ENCODE measurements at places on chromosomes 2 and 18.

DNA sequence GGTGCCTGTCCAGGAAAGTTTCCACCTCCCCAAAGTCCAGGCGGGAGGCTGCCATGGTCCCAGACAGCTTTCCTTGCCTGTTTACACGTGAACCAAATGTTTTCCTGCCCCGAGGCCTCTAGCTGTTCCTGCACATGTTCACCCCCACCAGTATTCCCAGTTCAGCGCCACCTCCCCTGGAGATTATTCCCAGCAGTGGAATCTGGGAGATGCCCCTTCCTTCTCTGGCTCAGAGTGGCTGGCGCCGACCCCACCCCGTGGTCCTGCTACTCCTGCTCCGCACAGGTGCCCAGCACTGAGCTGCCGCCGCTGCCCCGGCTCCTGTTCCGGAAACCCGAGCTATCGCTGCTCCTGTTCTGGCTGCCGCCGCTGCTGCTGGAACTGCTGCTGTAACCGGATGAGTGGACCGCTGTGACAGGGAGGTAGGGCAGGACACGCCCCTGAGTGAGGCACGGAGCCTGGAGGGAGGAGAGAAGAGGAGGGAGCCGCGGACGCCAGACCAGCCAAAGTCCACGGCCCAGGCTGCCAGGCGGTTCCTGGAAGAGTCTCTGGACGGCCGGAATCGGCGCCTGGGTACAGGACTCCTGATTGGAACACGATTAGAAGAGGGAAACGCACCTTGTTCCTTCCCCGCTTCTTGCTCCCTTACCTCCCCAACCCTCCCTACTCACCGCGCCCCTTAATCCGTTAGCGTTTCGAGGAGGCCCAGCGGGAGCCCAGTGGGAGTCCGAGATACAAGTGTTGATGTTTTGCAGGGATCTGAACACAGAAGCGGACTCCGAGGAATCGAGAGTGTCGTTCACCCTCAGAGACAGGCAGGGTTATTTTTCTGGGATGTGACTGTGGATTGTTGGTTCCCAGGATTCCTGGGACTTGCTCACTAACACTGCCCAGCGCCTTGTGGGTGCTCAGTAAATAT lies at the start of gene PDE11A:
TSS of gene PDE11A (minus strand) at position 395 of the 919 bp plus-strand sequence. CDS start at position 55, 340 bp downstream.
- DNase-seq = peak; percentile 62

GRCh38 chr2:7634409-7634808 lies 717.2 kb downstream of the RNF144A start:
- no peak for DNase-seq

GRCh38 chr2:176504440-176504839 lies 235.2 kb downstream of the MTX2 start:
- no peak for DNase-seq

DNA sequence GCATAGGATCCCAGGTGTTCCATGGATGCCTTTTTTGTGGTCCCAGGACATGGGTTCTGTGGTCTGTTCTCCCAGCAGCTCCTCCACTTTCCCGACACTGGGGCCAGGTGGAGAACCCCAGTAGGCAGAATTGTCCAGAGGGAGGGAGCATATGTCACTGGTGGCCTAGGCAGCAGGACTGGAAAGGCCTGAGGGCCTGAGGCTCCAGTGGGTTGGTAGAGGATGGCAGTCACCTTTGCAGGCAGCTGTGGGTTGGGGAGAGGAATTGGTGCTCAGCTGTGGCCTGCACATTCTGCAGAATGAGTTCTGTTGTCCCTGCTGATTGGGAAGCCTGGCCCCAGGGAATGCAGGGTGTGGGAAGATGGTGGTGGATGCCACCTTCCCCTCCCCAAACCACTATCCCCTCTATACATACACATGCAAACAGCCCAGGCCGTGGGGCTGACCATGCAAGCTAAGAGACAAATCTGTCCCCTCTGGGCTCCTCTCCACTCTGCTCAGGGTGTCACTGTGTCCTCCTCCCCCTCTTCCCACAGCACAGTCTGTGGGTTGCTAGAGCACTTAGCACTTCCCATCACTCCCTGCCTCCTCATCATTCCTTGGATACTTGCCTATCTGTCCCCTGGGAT lies 11.4 kb downstream of the CTIF start:
- no peak for DNase-seq

GRCh38 chr2:25402477-25402876 lies 60.8 kb upstream of the DNMT3A start:
- no peak for DNase-seq

All from progenitor cell of endocrine pancreas (in vitro differentiated cells).